ENCODE measurements at places on chromosomes 13 and 19.

DNA sequence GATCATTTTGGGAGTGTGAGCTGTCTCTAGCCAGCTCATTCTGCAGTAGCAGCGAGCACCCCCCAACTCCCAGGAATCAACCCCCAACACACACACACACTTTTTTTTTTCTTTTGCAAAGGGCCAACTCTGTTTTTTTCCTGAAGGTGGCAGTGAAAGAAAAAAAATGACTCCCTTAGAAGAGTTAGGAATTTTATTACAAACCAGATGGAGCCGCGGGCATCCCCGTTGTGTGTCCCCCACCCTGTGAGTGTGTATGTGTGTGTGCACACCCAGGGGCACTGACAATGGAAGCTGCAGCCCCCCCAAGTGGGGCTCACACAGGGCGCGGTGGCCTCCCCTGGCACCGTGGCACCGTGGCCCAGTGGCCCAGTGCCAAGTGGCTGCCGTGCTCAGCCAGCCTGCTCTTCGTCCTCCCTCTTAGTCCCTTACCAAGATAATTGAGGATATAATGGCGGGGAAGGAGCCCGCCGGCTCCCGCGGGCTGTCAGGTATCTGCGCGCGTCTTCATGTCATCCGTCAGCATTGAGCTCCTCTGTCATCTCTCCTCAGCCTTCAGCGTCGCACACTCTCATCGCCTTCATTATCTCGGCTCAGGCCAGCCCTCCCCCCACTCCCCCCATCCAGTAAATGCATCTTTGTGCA is 314.1 kb downstream of the ZNF536 start:
- DNase-seq = no peak

DNA sequence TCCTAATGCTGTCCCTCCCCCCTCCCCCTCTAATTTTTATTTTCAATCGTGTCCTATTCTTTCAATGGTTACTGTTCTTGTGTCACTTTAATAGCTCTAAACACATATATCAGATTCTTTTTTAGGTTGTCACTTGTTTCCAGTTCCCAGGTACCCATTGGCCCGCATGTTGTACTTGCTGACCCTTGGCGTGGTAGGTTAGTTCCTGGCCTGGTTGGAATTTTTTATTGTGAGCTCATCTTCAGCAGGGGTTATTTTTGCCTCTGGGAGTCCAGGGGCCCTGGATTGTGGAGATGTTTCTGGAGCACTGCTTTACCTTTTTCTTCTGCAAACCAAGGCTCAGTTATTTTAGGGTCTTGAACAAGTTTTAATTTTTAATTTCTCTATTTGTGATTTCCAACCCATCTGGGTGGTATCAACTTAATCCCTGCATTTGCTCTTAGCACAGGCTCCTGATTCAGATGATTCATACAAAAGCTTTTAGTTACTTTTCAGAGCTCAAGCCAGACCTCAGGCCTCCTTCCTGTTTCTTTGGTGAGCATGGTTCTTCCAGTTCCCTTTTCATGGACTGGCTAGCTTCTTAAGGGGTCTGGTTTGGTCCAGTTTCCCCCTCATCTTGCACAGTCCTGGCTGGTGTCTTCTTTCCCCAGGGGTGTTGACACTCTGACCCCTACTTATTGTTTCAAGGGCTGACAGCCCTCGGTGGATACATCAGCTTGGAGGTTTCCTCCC is 220.5 kb downstream of the TM9SF2 start:
- DNase-seq = no peak

- DNase-seq = peak; percentile 41
Observed at GRCh38 chr19:35135389-35135909, 590 bp upstream of the LGI4 start.

DNA sequence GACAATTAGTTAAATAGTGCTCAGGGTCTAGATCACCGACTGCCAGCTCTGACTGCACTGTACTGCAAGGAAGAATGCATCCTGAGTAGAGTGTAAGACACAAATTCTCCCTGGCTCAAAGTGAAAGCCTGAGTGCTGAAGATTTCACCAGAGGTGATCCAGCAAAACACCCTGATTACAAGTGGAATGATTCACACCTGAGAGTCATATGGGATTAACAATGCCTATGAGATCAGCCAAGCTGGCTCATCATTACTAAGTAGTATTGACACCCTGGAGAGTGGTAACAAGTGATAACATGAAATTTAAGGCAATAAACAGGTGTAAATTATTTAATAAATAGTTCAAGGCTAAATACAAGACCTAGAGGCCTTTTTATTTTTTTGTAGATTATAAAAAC is 403.8 kb upstream of the PRR20A start:
- no peak for DNase-seq

GRCh38 chr19:18419699-18420460 is 682 bp downstream of the SSBP4 start:
- no peak for DNase-seq

DNA sequence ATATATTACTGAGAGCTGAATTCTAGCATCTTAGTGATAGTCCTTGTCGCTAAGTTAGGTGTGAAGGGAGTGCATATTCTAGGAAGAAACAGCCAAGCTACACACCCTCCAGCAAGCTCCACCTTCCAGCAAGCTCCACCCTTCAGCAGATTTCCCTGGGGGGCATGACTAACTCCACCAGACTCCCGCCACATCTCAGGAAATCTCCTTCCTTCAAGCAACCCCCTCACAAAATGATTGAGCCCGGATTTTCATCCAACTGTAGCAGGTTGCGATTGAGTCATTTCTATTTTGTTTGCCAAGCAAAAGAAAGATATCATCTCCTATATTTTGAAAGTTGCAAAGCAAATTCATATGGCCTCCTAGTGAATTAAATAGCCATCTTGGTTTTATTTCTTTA is 162.1 kb upstream of the TMTC4 start:
- no peak for DNase-seq

GRCh38 chr13:98466634-98467236 is 110.2 kb downstream of the STK24 start:
- no peak for DNase-seq

DNA sequence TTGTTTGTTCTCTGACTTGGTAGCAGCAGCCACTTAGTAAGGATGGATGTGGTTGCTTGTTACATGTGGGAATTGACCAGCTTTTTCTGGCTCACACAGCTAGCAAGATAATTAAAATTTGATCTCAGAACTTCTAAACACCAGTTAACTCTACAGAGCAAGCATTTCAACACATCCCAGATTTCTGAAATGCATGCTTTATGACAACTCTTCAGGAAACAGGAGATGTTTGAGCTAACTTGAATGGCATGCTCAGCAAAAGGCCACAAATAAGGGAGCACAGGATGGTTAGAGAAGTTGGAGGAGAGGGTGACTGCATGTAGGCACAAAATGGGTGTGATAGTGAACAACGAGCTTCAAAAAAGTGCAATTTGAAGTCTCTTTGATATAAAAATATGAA is 167.1 kb upstream of the SPRY2 start:
- no peak for DNase-seq

- no peak for DNase-seq
Observed at GRCh38 chr13:106917024-106917571, 349.2 kb upstream of the ARGLU1 start.

GRCh38 chr19:1673645-1674292 is 21.4 kb upstream of the TCF3 start:
- no peak for DNase-seq

DNA sequence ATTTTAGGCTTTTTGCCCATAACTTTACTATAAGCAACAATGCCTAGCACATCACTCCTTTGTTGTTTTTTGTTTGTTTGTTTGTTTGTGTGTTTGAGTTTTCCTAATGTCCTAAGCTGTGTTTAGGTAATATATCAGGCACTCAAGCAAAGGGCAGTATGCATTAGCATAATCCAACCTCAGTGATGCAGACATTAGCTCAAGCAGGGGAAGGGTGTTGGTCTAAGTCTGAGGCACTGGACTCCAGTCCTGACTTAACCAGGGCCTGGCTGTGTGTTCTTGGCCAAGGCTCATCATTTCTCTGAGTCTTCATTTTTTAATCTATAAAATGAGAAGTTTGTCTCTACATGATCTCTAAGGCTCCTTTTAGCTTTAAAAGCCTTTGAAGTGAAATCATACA is 65.9 kb upstream of the RFC3 start:
- no peak for DNase-seq

- DNase-seq = no peak
Observed at GRCh38 chr13:20297181-20297580, 65.1 kb upstream of the GJB6 start.

- DNase-seq = no peak
Observed at GRCh38 chr13:45456196-45456972, 8.4 kb upstream of the COG3 start.

DNA sequence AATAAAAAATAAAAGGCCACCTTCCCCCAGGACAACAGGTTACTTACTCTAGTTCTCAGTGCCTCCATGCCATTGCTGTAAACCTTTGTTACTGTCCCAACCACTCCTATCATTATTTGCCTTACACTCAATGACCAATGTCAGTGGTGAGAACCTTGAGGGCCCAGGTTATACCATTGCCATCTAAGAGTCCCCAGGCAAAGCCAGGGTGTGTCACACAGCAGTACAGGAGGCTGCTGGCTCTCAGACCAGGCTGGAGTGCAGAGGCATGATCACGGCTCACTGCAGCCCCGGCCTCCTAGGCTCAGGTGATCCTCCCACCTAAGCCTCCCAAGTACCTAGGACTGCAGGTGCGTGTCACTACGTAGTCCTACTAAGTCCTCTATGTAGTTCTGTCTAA is 6.1 kb downstream of the ELAVL1 start:
- no peak for DNase-seq

- no peak for DNase-seq
Observed at GRCh38 chr13:110509971-110510786, 51.3 kb downstream of the RAB20 start.

DNA sequence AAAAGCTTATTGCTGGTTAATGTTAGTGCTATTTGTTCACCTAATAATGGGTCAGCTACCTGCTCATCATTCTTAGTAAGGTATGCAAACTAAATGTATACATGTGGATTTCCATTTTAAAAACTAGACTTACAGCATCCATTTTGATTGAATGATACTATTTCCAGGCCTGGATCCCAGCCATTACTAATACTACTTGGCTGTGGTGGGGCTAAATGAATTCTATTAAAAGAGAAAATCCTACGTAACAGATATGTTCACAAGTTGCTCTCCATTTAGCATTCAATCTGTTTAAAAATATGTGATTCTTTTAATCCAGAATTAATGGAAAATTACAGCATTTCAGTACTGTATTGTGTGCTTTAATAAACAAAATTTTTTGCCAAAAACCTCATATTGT is 169.4 kb upstream of the MIR17HG start:
- DNase-seq = no peak

GRCh38 chr19:50434525-50434924 is 1.8 kb downstream of the MYBPC2 start:
- no peak for DNase-seq

DNA sequence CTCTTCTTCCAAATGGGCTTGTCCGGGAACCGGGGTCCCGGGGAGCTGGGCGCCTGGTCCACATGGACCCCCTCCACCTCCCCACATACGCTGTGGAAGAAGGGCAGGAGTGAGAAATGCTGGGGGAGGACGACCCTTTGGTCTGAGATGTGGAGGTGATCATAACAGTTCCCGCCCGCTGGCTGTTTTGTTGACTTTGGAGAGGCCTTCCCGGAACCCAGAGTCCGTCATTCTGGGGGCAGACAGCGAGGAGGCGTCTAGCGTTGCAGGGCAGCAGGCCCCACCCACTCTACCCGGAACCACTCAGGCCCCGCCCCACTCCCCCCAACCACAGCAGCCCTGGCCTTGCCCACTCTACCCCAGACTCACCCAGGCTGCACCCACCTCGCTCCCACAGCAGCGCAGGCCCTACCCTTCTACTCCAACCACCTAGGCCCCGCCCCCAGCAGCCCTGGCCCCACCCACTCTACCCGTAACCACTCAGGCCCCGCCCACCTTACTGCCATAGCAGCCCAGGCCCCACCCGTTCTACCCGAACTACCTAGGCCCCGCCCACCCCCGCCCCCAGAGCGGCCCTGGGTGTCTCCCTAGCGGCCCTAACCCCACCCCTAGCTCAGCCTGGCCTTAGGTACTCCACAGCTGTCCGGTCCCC is 7.1 kb downstream of the GPR108 start:
- no peak for DNase-seq

DNA sequence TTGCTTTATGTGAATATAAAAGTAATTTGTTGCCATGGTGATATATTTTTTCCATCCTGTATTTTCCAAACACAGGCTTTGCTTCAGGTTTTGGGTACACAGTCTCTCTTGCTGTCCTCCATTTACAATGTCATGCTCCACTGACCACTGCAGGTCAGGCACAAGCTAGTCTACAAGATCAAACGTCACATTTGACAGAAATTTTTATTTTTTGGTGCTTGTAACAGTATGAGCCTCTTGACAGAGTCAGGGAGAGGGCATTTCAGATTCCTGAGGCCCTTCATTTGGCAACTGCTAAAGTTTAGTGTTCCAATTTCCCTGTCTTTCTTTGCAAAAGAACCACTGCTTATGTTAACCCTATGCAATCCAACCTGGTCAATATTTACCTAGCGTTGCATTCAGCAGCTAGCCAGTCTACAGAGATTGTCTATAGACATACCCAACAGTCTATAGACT is 175.0 kb downstream of the RFC3 start:
- DNase-seq = no peak

- no peak for DNase-seq
Observed at GRCh38 chr19:13707915-13708314, 56.4 kb upstream of the MRI1 start.

- DNase-seq = no peak
Observed at GRCh38 chr19:48715681-48716171, 3.8 kb downstream of the MAMSTR start.

GRCh38 chr13:99439850-99440604 is 61.2 kb upstream of the TM9SF2 start:
- DNase-seq = no peak

DNA sequence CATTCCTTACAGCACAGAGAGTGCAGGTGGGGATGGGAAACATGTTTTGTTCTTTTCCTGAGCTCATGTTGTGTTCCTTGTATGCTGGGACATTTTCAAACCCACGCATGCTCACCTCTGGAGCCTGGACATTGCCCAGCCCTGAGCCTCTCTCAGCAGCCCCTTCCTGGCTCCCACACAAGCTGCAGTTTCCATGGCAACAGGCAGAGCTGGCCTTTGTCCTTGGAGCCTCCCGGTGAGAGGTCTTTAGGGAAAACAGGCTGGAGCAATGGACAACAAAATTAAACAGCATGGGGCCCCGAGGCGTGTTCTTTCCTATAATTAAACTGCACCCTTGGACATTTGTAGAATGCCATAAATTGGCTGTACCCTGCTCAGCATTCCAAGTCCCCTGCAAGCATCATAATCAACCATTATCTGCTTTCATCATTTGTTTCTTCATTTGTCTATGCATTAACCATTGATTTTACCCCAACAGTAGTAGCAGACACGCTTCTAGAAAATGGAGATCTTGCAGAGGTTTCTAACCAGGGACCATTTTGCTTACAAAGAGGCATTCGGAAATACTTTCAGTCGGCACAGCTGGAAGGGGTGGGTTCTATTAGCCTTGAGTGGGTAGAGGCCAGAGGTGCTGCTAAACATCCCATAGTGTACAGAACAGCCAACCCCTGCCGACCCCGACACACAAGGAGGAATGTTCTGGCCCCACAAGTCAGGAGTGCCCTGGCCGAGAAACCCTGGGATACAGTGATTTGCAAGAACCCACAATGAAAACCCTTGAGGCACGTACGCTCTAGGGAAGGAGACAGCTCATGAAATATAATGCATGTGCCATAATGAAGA is 133.4 kb upstream of the PEG3 start:
- DNase-seq = no peak

GRCh38 chr13:110454227-110454859 is 107.2 kb downstream of the RAB20 start:
- DNase-seq = no peak

Data from Jurkat, Clone E6-1 (cell line).